ENCODE measurements at places on chromosomes 1 and 21.

GRCh38 chr1:179141592-179142251, 59.9 kb downstream of the TOR3A start:
- DNase-seq, result peak; percentile 22

- DNase-seq, result no peak
These were observed 32.5 kb downstream of the DHCR24 start for GRCh38 chr1:54854381-54855020.

DNA sequence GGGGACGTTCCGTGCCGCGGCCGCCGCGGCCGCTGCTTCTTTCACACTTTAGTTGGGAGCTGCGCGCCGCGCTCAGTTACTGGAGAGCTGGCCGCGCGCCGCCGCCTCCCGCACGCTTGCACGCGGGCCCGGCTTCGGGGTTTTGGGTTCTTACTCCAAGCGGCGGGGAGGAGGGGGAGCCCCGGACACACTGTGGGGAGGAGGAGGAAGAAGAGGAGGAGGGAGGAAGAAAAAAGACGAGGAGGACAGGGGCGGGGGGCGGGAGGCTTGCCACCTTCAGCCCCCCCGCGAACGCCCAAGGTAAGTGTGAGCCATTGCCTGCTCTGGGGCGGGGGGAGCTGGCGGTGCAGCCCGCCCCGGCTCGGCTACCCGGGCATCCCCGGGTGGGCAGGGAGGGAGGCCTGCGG, 243 bp downstream of the C1orf21 start:
- DNase-seq, result peak; percentile 8

DNA sequence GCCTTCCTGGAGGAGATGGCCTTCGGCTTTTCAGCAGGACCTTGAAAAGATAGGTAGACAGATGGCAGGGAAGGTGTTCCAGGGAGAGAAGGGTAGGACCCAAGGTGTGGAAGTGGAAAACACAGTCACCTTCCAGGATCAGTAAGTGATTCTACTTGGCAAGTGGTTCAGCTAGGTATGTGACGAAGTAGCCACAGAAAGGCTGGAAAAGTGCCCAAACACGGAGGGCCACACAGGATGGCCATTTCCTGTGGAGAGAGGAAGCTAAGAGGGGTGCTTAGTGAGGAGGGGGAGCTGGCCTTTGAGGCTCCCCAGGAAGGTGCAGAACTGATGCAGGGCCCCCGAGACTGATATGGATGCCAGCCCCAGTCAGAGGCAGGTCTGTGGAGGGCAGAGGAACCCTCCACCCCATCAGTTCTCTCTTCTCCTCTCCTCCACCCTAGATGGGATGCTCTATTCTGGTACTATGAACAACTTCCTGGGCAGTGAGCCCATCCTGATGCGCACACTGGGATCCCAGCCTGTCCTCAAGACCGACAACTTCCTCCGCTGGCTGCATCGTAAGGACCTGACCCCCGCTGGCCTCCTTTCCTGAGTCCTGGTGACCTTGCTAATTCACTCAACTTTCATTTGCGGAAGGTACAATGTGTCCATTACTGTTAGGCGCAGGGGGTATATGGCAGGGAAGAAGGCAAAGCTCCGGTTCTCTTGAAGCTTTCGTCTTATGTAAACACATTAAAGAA, 6.8 kb downstream of the SEMA4A start:
- DNase-seq, result no peak

DNA sequence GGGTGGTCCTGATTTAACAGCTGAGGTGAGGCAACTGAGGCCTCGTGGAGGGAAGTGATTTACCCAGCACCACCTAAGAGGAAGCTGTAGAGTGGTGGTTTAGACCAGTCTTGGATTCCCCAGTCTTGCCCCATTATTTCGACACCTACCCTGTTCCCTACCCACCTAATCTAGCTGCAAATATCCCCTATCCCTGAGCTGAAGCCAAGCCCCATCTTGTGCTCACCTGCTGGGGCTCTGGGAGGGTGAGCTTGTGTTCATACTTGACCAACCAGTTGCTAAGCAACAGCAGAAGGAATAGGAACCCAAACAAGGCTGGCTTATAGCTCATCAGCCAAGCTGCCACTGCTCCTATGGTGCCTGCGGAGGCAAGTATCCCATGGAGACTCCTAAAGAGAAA, 2.0 kb downstream of the TEX46 start:
- DNase-seq, result no peak

GRCh38 chr21:29775462-29775861, 164.3 kb downstream of the GRIK1 start:
- DNase-seq, result no peak
